ENCODE measurements at places on chromosomes 7 and 10.

DNA sequence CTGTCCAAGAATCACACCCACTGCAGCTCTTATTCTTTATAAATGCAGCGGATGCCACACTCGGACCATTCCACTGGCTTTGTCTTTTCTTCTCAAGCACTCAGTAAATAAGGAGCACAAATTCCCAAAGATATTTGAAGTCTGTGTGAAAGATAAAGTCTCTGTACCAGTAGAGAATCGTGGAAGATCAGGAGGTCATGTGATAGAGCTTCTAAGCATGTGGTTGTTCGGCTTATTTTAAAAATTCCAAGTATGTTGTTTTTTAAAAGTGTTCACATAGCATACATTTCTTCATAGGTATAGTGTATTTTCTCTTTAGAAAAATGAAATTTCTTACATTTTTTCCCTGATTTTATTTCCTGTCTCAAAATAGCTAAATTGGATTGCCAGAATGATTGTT is 75.8 kb downstream of the NOC3L start:
- no peak for DNase-seq

GRCh38 chr10:1464881-1465417 is 272.4 kb downstream of the ADARB2 start:
- DNase-seq = no peak

DNA sequence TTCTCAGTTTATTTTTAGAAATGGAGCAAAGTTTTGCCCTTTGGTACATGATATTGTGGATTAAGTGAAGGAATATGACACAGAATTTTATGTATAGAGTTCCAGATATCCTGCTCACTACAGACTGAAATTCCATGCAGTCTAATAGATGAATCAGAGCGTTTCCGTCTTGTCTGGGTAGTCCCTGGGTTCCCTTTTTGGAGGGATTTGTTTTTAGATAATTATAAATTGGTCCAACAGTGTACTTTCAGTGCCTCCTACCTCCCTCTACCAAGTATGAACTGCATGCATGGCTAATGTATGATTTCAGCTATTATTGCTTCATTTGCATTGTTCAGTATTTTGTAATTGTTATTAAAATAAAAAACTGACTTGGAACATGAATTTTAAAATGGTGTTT is 74.4 kb downstream of the SEPTIN7 start:
- DNase-seq = no peak

GRCh38 chr7:46852795-46853194 is 729.1 kb downstream of the TNS3 start:
- DNase-seq = no peak

- no peak for DNase-seq
Observed at GRCh38 chr10:82692458-82692857, 817.5 kb downstream of the NRG3 start.

GRCh38 chr10:64637939-64638338 is 1116.7 kb downstream of the REEP3 start:
- no peak for DNase-seq

- DNase-seq = no peak
Observed at GRCh38 chr7:55348502-55348901, 16.6 kb upstream of the LANCL2 start.

DNA sequence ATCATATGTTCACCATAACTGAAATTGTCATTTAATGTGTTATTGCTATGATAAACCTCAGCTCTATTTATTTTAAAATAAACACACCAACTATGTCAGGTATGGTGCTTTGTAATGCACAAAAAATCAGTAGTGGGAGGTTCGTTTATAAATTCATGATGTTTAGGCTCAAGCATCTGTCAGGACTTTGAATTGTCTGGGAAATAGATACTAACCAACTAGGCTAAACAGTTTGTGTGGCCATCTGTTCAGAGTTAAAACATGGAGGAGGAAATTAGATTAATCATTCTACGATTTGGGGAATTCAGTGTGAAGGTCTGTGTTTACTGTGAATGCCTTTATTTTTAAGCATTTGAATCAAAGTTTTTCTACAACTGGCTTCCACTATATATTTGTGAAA is 212.6 kb upstream of the FZD8 start:
- no peak for DNase-seq

GRCh38 chr10:77602913-77603533 is 34.6 kb downstream of the KCNMA1 start:
- DNase-seq = no peak

GRCh38 chr7:3588341-3588740 is 287.3 kb downstream of the SDK1 start:
- no peak for DNase-seq

DNA sequence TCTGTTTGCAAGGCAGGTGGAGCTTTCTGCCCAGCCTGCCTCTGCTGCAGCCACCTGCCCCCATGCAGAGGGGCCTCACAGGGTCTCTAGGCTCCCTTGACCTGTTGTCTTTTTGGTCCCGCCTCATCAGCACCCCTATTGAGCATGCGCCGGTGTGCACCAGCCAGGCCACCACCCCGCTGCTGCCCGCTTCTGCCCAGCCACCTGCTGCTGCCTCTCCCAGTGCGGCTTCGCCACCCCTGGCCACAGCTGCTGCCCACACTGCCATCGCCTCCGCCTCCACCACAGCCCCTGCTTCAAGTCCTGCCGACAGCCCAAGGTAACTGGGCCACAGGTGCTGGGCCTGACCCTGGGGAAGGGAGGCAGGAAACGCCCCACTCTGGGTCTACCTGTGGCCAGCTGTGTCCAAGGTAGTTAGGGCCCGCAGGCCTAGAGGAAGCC is 38.1 kb downstream of the LDB3 start:
- DNase-seq = no peak

DNA sequence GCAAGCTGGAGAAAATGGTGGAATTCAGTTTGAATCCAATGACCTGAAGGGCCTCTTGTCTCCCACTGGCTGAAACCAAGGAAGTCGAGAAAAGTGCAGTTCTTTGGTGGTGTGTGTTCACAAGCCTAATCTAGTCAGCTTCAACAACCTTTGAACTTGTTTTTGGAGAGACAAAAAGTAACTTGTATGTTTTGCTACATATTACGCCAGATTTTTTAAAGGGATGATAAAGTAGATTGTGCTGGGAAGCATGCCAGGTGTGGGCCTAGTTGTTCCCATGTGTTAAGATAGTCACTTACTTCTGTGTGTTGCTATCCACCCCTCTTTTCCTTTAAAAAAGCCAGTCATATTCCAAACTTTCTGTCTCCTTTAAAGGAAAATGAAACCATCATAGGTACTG is 79.7 kb upstream of the FAM3C start:
- no peak for DNase-seq

DNA sequence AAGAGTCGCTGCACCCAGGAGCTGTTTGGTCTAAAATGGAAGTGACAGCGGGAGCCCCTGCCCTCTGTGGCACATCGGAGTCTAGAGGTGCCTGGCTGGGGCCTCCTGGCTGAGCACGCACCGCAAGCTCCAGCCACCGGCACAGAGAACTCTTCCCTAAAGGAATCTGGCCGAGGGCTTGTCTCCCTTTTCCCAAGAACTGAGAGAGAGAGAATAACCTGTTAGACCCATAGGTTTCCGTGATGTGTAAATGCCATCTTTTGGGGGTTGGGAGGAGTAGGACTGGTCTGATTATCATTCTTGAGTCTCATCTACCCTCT is 47.3 kb downstream of the PROSER2 start:
- DNase-seq = no peak

GRCh38 chr10:71014021-71014805 is 125.8 kb upstream of the PCBD1 start:
- DNase-seq = no peak

GRCh38 chr7:115032715-115033703 is 111.1 kb downstream of the MDFIC start:
- DNase-seq = no peak

DNA sequence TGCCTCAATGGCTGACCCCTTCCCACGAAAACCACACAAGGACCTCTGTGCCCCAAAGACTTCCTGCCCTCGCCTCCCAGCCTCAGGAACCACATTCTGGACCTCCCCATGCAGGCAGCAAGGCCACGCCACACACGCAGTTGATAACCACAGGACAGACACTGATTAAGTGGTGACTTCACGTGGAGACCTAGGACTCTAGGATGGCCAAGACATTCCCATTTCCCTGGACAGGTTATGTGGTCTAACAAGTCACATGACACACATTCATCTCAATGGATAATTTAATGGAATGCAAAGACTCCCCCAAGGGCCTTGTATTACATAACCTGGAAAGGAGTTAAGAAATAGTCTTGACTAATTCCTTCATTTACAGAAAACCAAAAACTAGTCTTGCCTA is 110.2 kb downstream of the LARP4B start:
- DNase-seq = peak; percentile 12

DNA sequence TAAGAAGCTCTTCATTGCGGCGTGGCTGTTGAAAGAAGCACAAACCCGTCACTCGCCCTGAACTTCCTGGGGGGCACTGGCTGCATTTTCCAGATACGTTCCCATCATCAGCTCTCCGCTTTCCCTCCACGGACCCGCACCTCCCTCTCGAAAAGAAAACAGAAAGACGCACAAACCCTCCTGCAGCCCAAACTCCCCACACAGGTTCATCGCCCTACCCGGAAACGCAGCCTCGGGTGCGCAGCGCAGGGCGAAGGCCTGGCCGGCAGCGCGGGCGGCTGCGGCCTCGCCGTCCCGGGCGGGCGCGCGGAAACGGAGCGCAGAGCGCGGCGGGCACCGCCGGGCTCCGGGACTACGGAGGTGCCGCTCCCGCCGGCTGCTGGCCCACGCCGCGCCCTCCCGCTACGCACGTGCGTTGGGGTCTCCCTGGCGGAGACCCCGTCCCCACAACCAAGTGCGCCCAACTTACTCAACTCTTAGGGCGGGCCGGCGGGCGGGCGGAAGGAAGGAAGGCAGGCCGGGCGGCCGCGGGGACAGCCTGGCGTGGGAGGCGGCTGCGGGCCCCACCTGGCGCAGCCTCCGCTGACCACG is 822 bp downstream of the ZNF800 start:
- peak; percentile 24 for DNase-seq

GRCh38 chr10:72588266-72588665 is 37.6 kb downstream of the MICU1 start:
- DNase-seq = no peak

DNA sequence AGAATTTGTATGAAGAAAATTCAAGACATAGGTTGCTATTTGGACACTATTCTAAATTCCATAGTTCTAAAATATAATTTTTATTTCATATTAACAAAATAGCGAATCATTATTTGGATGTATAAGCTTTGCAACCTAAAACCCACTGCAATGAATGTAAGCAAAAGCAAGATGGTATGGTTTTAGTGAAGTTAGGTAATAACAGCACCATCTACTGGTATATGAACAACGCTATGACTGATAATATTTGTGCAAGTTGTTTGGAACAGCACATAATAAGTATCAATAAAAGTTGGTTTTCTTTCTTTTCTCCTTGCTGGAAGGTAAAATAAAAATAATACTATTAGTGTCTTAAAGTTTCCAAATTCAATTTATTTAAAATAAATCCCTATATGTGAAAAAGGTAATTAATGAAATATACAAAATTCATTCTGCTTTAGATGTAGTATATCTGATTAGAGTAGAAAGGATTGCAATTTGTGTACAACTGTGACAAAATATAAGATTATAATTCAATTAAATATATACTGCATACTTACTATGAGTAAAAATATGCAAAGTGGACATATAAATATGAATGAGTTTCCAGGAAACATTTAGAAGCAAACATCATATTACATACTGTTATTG is 79.0 kb upstream of the LSM8 start:
- DNase-seq = peak; percentile 24

DNA sequence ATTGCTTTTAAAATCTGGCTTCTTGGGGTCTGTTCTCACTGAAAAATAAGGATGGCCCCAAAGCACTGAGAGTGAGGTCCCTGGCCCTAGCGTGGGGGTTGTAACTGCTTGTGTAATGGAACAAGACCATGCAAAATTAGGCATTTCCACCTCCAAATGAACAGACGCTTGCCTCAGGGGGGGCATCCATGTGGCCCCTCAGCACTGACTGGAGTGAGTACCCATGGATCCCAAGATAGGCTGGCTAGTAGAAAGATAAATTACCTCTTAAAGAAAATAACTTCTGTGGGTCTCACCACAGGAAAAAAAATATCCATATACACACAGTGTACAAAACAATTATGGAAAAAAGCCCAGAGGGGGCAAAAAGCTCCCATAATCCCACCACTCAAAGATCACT is 15.2 kb upstream of the CPA1 start:
- no peak for DNase-seq

- DNase-seq = peak; percentile 67
Observed at GRCh38 chr10:11194859-11195586, 177.4 kb downstream of the CELF2 start.

GRCh38 chr10:13722747-13723653 is 136.2 kb downstream of the PRPF18 start:
- DNase-seq = no peak
